Hematopoietic multipotent progenitor cell treated with erythropoietin and hydrocortisone succinate and interleukin-3 and kit ligand, for 15 days (in vitro differentiated cells): ENCODE measurements at places on chromosomes 2 and 18.

GRCh38 chr2:45974056-45974455 is 322.6 kb downstream of the PRKCE start:
- DNase-seq = no peak

DNA sequence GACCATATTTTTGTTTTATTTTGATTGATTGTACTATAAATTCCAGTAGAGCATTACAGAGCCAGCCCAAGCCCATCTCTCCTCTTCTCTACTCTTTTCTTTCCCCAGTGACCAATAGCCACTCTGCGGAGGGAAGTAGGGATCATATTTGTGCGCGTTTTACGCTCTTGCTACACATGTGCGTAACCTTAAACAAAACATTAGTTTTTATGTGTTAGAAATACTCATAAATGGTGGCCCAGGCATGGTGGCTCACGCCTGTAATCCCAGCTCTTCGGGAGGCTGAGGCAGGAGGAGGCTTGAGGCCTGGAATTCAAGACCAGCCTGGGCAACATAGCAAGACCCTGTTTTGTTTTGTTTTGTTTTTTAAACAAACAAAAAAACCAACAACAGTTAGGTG is 31.3 kb downstream of the HPCAL1 start:
- DNase-seq = no peak

DNA sequence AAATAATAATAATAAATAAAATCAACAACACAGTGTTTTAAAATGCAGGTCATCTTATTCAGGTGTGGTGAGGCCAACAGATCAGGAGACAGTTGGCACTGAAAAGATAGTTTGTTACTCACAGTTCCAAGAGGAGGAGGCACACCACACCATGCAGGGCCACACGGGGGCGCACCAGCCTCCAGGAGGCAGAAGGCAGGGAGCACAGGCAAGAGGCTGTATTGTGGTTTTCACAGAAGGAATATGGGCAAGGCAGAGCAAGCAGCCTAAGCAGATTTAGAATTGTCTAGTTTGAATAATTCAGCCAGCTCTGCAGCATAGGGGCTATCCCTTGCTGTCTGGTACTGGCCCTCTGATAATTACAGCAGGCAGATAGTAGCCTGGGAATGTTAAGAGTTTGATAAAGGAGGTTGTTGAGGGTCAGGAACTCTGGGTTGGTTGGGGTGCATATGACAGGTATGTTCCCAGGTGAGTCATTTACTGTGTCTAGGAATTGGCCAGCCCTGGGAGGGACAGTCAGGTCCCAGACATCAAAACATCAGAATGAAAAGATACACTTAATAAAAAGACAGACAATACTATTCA is 31.3 kb downstream of the KIAA2012 start:
- peak; percentile 27 for DNase-seq

- DNase-seq = no peak
Measured at GRCh38 chr2:100902817-100903405, 83.0 kb downstream of the NPAS2 start.

GRCh38 chr2:39455826-39456225 is 18.7 kb upstream of the MAP4K3 start:
- no peak for DNase-seq

GRCh38 chr18:66344227-66344626 is 259.7 kb downstream of the CDH19 start:
- DNase-seq = no peak

- no peak for DNase-seq
Measured at GRCh38 chr18:37956020-37956419, 390.4 kb upstream of the CELF4 start.

- no peak for DNase-seq
Measured at GRCh38 chr2:224062481-224063297, 23.6 kb upstream of the SERPINE2 start.

DNA sequence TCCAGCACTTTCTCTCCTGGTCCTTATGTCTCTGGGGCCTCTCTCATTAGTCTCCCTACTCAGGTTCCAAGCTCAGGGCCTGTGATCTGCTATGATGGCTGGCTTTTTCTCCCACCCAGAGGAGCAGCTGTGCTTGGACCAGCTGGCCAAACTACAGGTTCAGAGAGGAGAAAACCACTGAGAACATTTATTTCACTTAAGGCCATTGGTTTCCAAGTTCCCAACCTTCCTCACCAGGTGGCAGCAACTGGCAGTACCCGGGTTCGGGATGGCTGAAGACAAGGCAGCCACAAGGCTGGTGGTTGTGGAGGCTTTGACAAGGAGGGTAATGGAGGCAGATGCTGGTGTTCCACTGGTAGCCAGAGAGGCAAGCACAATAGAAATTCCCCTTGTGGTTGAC is 29.9 kb upstream of the SELENOI start:
- peak; percentile 31 for DNase-seq

GRCh38 chr2:216756435-216756834 is 61.1 kb upstream of the IGFBP5 start:
- no peak for DNase-seq

- DNase-seq = no peak
Measured at GRCh38 chr18:63788447-63789096, 13.4 kb downstream of the SERPINB7 start.

- DNase-seq = no peak
Measured at GRCh38 chr2:181632733-181633401, 24.0 kb downstream of the CERKL start.

DNA sequence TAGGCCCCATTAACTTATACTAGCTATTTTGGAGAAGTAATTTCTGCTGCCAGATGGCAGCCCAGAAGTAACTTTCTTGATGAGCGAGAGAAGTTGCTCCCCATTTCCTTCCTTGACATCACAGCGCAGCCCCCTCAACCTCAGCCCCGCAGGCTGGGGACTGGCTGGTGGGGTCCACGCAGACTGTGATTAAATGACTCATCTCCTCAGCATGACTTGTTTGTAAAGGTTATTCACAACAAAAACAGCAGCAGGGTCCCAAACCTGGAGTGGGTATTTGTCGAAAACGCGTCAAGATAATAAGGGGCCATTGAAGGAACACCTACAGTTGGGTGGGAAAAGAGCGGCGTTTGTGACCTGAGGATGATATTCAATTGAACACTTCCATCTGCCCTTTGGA is 120.6 kb downstream of the TXNL1 start:
- no peak for DNase-seq

GRCh38 chr2:162197069-162197825 is 45.2 kb upstream of the GCG start:
- DNase-seq = no peak

DNA sequence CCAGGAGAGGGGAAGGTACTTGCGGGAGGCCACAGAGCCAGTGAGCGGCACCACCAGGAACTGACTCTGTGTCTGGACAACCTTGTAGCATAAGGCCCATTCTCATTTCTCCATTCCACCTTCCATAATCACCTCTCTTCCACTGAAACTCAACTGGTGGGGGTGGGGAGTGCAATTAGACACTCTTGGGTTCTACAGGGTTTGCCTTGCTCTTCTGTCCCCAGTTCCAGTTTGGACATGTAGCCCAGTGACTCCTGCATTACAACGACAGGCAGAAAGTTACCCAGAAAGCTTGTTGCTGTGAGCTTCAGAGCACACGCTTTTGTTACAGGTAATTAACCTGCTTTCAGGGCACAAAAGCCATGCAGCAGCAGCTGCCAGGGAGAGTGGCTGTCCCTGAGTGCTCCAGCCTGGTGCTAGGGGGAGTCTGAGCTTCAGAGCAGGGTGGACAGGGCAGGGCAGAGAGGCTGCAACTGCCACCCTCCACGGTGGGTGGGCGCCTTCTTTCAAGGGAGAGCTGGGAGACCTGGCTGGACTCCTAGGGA is 65.2 kb downstream of the COPS8 start:
- no peak for DNase-seq

DNA sequence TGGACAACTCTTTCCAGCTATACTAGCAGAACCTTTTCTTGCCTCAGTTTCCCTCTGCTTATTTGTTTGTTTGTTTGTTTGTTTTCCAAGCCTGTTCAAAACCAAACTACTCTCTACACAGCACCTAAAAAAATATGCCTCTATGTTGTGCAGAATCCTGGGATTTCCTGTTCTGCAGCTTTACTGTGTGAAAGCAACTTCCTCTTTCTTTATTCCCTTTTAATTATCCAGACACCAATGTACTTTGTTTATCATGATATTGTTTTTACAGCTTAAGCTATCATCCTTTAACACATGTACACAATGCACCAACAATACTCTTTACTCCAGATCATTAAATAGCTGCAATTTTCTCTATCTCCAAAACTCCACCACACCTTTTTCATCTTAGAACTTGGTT is 259.5 kb downstream of the EPHA4 start:
- no peak for DNase-seq

GRCh38 chr18:37179384-37179783 is 350.5 kb downstream of the KIAA1328 start:
- DNase-seq = no peak

- no peak for DNase-seq
Measured at GRCh38 chr2:154449951-154450658, 248.4 kb upstream of the KCNJ3 start.

- no peak for DNase-seq
Measured at GRCh38 chr18:28115149-28115550, 61.8 kb downstream of the CDH2 start.

GRCh38 chr2:58157754-58158153 is 83.4 kb downstream of the FANCL start:
- no peak for DNase-seq

GRCh38 chr18:23542461-23542860 is 39.1 kb downstream of the RMC1 start:
- DNase-seq = no peak

- no peak for DNase-seq
Measured at GRCh38 chr2:231549446-231550239, 19.4 kb upstream of the NMUR1 start.

GRCh38 chr2:214740867-214741395 is 68.6 kb downstream of the BARD1 start:
- no peak for DNase-seq

- no peak for DNase-seq
Measured at GRCh38 chr18:42824178-42824577, 291.3 kb downstream of the RIT2 start.

- no peak for DNase-seq
Measured at GRCh38 chr2:241843321-241844065, 15.2 kb downstream of the PDCD1 start.

DNA sequence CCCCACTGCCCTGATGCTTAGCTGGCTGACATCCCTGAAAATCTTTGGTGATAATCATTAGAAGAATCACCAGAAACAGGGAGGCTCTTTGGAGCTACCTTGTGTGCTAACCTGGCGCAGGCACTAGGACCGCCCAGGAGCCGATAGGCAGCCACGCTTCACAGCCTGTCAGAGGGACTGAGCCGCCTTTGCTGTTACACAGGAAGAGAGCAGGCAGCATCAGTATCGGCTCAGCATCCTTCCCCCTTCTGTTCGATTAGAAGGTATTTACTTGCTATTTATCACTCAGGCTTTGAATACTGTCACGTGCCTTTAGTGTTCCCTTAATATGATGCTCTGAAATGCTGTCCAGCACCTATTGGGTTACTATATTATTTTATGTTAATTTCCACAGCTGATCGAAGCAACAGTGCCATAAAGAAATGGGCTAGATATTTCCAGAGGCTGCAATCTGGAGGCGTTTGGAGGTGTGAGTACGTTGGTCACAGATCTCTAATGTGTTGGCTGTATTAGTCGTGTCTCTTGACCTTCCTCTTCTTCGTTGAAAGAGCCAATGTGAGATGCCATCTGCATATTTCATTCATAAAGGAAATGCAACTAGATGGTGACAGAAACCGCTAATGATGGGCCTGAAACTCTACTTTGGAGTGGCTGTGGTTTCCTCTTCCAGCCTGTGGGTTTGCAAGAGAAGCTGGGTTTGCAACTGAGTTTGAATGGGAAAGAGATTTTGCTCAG is 110.4 kb upstream of the RAB27B start:
- no peak for DNase-seq

DNA sequence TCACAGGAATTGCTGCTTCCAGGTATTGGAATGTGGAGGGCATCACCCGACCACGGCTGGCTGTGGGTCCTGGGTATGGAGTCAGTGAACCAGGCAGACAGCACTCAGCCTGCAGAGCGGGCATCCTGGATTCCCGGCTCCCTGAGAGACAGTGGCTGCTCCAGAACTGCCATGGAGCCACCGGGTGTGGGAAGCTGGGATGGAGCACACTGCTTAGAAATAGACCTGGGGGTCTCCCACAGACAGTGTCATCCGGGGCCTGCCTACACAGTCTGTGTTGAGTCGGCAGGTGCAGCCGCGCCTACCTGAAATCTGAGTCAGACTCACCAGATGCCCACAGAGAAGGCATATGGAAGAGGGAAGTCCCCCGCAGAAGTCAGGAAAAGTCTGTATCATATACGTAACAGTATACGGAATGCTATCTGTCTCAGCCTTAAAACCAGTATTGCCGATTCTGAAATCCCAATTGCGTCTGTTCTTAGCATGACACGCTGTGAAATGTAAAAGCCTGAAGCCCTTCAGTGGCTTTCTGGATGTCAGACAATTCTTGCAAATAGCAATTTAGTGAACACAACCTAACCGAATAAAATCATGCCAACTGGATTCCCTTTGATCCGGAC is 509.7 kb upstream of the MYT1L start:
- DNase-seq = no peak

GRCh38 chr2:53234548-53234903 is 533.1 kb upstream of the CHAC2 start:
- no peak for DNase-seq

DNA sequence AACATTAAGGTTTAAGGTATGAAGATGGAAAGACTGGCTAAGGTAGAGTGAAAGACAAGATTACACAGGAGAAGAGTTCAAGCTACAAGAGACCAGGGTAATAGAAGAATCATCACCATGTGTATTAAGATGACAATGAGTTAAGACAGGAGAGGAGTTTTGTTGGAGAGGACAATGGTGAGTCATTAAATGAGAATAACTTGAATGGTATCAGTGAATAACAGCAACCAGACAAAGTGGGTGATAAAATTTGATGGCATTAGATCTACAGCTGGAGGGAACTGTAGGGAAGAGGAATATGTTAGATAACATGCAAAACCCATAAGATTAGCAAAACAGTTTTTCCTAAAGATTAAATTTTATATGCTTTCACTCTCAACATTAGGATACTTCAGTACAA is 18.8 kb upstream of the ENOSF1 start:
- peak; percentile 16 for DNase-seq

GRCh38 chr2:240579071-240579762 is 7.3 kb upstream of the CAPN10 start:
- DNase-seq = no peak

DNA sequence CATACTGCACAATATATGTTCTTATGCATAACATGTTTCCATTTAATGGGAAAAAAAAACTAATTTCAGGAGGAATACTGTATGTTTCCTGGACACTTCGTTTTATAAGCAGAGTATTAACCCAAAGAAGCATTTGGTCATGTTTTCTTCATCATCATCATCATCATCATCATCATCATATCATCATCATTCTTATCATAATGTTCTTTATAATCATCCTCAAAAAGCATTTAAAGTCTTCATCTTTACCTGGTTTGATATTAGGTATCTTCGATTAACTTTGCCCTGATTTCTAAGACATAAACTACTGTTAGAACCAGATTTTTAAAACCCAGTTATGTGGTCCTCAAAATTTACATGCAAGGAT is 47.9 kb downstream of the ZEB2 start:
- DNase-seq = no peak

- DNase-seq = no peak
Measured at GRCh38 chr18:62413206-62413605, 88.1 kb downstream of the TNFRSF11A start.

GRCh38 chr2:74472086-74472944 is at the start of gene MRPL53:
Gene MRPL53 (minus strand): TSS chr2:74472680. CDS start chr2:74472660, 20 bp downstream.
- peak; percentile 95 for DNase-seq
